ENCODE measurements at places on chromosomes 6 and 20.

GRCh38 chr6:148885136-148885865, 138.5 kb downstream of the UST start:
- DNase-seq = no peak

DNA sequence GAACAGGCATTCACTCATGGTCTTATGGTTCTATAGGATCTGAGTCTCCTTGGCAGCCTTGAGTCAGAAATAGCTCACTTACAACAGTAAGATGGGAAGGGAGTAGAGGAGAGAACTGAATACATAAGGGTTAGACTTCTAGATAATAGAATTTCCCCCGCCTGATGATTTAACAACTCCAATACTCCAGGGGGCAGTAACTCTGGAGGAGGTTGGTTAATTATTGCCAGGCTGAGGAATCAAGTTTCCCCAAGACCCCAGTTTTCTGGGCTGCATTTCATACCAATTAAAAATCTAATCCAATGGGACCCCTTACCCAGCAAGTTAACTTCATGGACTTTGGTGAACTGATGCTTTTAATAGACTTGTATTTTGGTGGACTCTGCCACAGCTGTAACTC, 94.2 kb upstream of the MOCS1 start:
- no peak for DNase-seq

GRCh38 chr6:79810185-79810705, 137.1 kb downstream of the ELOVL4 start:
- no peak for DNase-seq

GRCh38 chr20:38143238-38143645, 21.8 kb downstream of the TGM2 start:
- DNase-seq = no peak

DNA sequence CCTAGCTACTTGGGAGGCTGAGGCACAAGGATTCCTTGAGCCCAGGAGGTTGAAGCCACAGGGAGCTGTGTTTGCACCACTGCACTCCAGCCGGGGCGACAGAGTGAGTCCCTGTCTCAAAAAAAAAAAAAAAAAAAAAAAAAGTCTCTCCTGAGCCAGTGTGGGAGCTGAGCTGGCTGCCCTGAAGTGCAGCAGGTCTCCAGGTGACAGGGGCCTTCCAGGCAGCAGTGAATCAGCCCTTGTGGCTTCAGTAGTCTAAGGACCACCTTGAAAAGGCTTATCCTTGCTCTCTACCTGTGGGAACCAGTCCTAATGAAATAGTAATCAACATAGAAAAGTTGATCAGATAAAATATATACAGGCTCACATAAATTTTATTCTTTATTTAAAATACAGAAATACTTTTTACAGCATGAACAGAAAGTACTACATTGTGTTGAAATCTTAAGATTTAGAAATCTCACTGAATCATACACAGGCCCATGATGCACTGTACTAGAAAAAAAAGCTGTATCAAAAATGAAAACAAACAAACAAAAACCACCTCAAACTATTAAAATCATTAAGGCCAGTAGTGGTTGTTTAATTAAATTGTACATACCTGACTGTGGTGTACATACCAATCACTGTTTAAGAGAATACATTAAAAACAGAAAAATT, 128.9 kb downstream of the SCML4 start:
- DNase-seq = no peak

DNA sequence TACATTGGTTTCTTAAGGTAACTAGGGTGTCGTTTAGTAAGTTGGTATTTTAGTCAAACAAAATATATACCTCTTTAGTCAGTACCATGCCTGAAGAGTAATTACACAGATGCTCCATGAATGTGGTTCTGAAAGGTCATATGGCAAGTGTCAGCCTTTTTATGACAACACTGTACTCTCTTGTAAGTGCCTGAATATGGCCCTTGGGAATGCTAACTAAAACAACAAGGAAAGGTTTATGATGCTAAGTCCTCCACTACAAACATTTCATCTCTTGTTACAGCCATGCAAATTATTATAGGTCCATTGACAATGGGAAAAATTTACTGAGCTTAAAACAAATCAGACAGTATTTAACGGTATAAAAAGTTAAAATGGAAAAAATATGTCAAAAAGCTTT, 39.0 kb upstream of the SUPT3H start:
- DNase-seq = peak; percentile 1

- peak; percentile 47 for DNase-seq
Measured at GRCh38 chr6:40042232-40042631, 108.0 kb upstream of the MOCS1 start.

- DNase-seq = no peak
Measured at GRCh38 chr6:54050750-54051149, 60.5 kb upstream of the MLIP start.

DNA sequence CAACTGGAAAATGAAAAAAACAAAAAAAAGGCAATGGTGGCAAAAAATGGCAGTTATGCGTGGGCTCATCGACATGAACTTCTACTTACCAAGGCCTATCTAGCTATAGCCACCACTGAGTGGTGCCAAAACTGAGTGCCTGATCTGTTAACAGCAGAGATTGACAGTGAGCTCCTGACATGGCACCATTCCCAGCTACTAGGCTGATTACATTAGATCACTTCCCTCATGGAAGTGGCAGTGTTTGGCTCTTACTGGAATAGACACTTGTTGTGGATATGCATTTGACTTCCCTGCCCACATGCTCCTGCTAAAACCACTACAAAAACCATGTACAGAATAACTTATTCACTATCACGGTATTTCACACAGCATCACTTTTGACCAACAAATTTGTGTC, 216.1 kb upstream of the SGK1 start:
- no peak for DNase-seq

- peak; percentile 85 for DNase-seq
Measured at GRCh38 chr6:15481390-15482291, 181.2 kb downstream of the DTNBP1 start.

DNA sequence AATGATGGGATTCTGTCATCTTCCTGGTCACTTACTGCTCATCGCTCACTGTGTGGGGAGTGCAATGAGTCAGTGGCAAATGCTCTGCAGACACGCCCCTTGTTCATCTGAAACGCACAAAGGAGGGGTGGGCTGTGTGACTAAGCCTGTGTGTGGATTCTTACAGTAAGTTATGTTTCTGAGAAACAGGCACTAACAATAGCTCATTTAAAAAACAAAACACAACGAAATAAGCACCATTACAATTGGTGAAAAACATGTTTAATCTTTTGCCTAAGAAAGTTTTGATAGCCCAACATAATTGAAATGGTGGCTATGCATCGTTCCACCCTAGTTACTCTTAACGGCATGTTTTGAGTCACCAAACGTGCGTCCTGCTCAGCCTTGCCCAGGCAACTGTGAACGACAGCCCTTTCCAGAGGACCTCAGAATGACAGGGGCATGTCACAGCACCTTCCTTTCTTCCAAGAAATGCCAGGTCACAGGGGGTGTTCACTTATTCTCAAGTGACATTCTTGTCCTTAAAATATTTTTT, 118.4 kb upstream of the SGK1 start:
- DNase-seq = no peak

- DNase-seq = no peak
Measured at GRCh38 chr6:98640366-98640765, 194.0 kb upstream of the POU3F2 start.

DNA sequence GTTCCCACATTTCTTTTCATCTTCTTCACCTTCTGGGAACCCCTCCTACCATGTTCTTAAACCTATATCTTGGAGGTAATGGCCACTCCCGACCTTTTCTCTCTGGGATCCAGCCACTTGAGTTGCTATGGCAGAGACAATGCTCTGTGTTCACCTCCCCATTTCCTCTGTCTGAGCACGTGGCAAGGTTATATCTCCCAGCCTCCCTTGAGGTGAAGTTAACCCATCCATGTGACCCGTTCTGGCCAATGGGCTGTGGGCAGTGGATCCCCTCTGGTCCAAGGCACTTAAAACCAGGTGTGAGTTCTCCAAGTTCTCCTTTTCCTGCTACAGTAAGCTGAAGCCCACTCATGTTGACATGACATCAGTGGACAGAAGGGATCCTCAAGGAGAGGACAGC, 261.4 kb downstream of the LRFN2 start:
- no peak for DNase-seq

DNA sequence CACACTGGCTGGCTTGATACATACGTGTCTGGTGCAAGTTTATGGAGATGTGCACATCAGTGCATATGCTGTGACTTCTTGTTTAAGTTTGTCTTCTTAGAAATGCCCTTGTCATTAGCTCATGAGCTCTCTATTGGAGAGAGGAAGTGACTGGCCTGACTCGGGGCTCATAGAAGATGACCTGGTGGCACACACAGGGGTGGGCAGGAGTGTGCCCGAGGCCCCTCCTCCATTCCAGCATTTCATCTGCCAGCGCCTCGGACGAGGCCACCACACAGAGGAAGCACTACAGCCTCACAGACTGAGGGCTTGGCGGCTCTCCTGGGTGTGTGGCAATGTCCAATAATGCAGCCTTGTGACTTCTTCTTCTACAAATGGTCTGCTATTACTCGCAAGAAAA, 109.7 kb downstream of the FAM120B start:
- no peak for DNase-seq

DNA sequence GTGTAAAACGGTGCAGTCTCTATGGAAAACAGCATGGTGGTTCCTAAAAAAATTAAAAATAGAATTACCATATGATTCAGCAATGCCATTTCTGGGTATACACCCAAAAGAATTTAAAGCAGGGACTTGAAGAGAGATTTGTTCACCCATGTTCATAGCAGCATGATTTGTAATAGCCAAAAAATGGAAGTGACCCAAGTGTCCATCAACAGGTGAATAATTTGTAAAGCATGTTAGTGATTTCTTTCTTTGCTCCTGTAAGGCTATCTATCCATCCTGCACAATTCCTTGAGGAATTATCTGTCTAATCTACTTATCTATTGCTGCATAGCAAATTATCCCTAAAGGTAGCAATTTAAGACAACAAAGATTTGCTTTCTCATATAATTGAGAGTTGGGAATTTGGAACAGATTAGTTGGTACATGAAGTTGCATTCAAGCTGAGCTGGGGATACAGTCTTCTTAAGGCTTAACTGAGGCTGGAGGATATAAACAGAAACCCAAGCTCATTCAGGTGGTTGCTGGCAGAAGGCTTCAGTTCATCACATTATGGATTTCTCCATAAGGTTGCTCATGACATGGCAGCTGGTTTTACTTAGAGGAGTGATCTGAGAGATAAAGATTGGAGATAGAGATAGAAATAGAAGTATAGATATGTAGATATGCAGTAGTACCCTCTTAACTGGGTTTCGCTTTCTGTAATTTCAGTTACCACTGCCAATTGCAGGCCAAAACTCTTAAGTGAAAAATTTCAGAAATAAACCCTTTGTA, 62.0 kb downstream of the IL22RA2 start:
- DNase-seq = no peak

DNA sequence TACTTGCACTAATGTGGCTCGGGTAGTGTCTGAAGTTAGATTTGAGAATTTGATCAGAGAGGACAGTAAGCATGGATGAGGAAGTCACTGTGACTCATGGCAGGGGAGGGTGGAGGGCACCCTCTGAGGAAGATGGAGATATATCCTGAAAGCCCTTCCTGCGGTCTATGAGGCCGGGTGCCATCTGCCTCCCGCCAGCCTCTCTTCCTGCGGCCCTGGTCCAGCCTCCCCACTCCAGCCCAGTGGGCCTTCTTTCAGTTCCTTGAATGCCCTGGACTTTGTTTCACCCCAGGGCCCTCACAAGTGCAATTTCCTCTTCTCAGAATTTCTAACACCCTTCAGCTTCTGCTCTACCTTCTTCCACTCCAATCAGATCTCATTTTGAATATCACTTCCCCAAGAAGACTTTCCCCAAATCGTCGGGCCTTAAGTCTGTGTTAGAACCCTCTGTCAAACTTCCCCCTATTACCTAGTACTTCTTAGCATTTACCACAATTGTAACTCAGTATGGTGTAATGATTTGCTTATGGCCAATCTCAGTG, 20.2 kb upstream of the TNFAIP3 start:
- peak; percentile 45 for DNase-seq

DNA sequence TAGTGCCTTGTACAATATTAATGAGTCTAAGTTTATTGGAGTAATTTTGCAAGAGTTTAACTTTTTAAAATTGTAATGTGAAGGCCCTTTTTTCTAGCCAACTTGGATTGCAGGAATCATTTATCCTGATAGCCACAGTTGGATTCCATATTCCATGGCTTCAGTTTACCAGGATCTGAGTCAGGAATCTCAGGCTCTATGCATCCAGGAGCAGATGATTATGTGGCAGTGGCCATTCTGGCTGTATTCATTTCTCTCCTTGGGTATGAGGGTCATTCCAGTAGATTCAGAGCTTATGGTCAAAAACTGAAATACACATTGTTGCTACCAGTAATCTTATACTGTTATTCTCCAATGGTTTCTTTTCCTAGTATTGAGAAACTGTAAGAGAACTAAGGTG, 2.9 kb downstream of the AIG1 start:
- DNase-seq = no peak

GRCh38 chr6:156254240-156254639, 522.9 kb upstream of the ARID1B start:
- DNase-seq = no peak

GRCh38 chr20:24507182-24507853, 37.9 kb downstream of the SYNDIG1 start:
- peak; percentile 87 for DNase-seq

- DNase-seq = no peak
Measured at GRCh38 chr20:22583773-22584521, 425 bp downstream of the FOXA2 start.

DNA sequence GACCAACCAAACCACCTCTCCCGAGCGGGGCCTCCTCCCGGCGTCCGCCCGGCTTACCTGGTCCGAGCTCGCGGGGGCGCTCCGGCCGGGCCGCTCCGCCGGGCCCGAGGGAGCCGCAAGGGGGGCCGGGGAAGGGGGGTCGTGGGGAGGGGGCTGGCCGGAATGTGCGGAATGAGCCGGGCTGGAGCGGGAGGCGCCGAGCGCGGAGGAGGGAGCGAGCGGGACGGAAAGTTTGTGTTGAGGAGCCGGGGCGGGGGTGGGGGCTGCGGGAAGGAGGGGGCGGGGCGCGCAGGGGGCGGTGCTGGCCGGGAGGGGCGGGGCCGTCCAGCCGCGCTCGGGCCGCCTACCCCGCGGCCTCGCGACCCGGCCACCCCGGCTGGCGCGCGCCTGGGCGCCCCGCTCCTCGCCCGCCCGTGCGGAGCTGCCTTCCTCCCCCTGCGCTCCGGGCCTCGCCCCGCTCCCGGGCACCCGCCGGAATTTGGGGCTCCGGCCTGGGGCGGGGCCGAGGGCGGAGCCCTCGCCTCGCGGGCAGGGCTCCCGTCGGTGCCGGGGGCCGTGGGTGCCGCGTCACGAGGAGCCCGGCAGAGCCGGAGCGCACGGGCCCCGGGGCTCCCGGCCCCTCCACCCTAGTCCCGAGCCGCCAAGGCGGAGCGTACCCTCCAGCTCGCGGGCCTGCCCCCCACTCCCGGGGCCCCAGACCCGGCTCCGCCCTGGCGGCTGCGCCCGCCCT, at the start of gene TEAD3:
TEAD3 (minus strand) TSS at position 239 of the 730 bp plus-strand sequence.
- DNase-seq = peak; percentile 58

DNA sequence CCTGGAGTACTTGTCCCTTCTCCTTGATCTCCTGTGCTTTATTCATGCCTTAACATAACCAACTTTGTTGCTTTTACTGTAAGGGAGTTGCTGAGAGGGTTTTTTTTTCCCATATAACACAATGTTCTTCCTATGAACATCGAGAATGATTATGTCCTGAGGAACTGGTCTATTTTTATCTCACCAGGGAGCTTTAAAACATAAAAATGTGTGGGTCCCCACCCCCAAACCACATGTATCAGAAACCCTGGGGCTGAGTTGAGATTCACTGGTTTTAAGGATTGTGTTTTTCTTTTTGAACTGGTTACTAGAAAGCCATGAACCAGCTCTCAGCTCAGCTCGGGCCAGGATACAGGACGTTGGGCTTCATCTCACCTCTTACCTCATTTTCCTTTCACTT, 118.5 kb upstream of the JAG1 start:
- DNase-seq = no peak

Measured in hematopoietic multipotent progenitor cell treated with erythropoietin and hydrocortisone succinate and interleukin-3 and kit ligand, for 6 days (in vitro differentiated cells).